ENCODE measurements at places on chromosomes 6 and 20.
A peak's percentile ranks its signal among the peaks of the same experiment; 100 is the strongest.

GRCh38 chr6:166418691-166419143 is 36.0 kb upstream of the MPC1 start:
- DNase-seq = no peak

DNA sequence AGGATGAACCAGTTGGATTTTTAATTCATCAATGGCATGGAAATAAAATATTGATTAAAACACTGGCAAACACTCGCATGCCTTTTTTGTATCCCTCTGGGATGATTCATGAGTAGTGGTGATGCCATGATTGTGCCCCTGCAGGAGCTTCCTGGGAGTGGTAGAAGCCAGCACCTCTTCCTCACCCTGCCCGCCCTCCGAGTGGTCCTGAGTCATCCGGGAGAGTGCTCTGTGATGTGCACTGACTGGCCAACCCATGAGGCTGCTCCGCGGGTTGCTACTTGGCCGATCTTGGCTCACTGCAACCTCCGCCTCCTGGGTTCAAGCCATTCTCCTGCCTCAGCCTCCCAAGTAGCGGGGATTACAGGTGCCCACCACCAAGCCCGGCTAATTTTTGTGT is 27.4 kb downstream of the GJA10 start:
- no peak for DNase-seq

- DNase-seq = no peak
These were observed 234.4 kb downstream of the PHACTR1 start for GRCh38 chr6:12950976-12951375.

GRCh38 chr20:48155268-48155667 is 370.0 kb upstream of the SULF2 start:
- no peak for DNase-seq

- DNase-seq = no peak
These were observed 19.3 kb downstream of the COL9A3 start for GRCh38 chr20:62835931-62836861.

DNA sequence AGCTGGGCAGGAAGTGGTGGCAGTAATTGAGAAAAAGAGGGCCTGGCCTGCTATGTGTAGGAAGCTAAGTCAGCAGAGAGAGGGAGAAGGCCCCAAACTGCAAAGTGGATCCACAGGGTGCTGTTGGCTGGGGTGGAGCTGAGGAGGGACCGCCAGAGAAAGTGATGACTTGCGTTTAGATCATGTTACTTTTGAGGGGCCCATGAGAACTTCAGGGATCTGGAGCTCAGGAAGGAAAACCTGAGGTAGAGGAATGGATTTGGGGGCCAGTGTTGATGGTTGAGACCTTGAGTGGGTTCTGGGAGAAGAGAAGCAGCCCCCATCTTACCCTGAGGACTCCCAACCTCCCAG is 155.5 kb downstream of the MRPL14 start:
- DNase-seq = no peak

GRCh38 chr20:39871013-39871412 is 818.0 kb downstream of the MAFB start:
- no peak for DNase-seq

DNA sequence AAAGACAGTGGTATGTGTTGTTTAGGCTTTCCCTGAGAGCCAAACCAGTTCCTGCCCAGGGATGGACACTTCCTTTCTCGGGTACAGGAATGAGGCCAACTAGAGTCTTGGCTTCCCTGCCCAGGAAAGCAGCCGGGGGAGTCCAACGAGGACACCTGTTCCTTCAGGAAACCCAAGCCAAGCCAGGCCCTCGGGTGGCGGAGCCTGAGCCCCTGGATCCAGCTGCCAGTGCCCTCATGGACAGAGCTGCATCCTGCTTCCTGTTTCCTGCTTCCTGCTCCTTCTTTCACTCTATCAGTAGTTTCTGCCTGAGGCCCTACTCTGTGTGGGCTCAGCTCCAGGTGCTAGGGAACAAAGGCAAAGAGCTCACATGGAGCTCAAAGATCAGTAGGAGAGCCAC is 7.9 kb upstream of the SIRPA start:
- DNase-seq = no peak

DNA sequence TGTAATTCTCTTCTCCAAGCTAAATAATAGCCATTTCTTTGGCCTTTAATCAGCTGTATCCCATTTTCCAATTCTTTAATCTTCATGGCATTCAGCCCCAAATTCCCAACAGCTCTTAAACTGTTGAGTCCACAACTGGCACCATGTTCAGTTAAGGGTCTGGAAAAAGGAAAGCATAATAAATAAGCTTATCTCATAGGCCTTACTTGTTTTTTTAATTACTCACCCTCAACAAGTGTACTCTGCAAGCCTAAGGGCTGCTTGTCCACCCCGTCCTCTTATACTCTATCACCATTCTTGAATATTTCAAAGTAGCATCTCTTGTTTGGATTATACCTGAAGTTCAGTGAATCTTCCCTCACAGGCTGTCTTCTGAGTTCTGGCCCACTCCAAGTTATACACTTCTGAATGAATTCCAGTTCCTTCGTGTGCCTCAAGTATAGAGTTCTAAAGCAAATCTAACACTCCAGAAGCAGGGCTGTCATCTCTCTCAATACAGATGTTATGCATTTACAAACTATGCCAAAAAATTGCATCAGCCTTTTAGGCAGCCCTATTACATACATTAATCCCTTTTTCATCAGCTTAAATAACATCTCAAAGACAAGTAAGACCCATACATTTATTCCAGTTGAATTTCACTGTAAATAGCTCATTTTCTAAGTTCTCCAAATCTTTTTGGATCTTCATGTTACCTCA is 98.7 kb downstream of the COL21A1 start:
- no peak for DNase-seq

- DNase-seq = no peak
These were observed at the start of gene RNF217 for GRCh38 chr6:124961777-124962638. Gene RNF217 (plus strand): TSS chr6:124962437. CDS start chr6:124962545, 108 bp downstream.

DNA sequence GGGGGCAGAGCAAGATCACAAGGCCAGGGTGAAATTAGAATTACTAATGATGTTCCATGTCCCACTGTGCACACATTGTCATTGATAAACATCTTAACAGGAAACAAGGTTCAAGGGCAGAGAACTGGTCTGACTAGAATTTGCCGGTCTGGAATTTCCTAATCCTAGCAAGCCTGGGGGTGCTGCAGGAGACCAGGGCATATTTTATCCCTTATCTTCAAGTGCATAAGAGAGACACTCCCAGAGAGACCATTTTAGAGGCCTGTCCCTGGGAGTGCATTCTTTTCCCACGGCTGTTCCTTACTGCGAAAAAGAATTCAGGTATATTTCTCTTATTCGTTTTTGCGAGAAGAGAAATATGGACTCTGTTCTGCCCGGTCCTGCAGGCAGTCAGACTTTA is 41.5 kb downstream of the CD83 start:
- DNase-seq = no peak

GRCh38 chr6:42075159-42075838 is 25.0 kb downstream of the TAF8 start:
- DNase-seq = peak; percentile 28

GRCh38 chr20:56949318-56949717 is 317.1 kb downstream of the BMP7 start:
- no peak for DNase-seq

- no peak for DNase-seq
These were observed 117.7 kb downstream of the RPS12 start for GRCh38 chr6:132931936-132932514.

- DNase-seq = no peak
These were observed 182.8 kb upstream of the FOXQ1 start for GRCh38 chr6:1129131-1129530.

DNA sequence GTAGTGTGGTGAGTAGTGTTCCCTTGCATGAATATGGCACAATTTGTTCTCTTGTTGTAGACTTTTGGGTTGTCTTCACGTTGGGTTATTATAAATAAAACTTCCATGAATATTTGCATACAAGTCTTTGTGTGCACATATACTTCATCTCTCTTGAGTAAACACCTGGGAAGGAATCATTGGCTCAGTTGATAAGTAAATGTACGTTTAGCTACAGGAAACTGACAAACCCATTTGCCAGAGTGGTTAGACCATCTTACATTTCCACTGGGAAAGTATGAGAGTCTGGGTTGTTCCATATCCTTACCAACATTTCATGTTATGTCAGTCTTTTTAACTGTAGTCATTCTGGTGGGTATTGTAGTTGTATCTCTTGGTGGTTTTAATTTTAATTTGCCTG is 119.2 kb downstream of the SLX4IP start:
- no peak for DNase-seq

DNA sequence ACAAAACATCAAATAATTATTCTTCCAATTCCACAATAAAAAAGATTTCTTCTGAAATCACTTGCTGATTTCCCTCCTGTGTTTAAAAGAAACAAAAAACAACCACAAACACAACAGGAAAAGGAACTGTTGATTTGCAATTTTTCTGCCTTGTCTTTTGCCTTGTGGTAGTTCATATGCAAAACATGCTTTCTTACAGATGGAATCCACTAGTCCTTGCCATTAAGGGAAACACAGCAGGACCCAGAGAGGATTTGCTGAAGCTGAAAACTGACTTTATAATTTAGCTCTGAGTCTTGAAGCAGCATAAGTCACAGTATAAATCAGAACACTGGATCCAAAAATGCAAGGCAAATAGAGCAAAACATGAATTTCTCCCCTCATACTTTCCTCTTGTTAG is 328.8 kb downstream of the PHF3 start:
- DNase-seq = no peak

DNA sequence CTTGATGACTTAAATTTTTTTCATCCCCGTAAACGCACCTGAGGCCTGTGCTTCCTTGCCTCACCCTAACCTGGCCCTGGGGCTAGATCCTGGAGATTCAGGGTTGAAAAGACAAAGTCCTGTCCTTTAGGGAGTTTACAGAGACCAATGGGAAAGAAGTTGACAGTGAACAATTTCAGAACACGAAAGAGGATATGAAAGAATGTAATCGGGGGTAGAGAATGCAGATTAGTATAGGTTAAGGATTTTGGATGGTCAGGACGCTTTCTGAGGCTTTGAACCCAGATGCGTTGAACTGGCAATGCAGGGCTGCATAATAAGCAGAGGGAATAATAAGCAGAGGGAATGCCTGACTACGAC is 1.7 kb upstream of the FBXO5 start:
- no peak for DNase-seq

Measured in T follicular helper cell (primary cell).